Vagina (tissue), 2 donors: ENCODE measurements at places on chromosomes 13 and 19. TPM values are rescaled to one million over a fixed set of nuclear protein-coding genes. Genes with fewer than 3 reads are reported as not detected.

DNA sequence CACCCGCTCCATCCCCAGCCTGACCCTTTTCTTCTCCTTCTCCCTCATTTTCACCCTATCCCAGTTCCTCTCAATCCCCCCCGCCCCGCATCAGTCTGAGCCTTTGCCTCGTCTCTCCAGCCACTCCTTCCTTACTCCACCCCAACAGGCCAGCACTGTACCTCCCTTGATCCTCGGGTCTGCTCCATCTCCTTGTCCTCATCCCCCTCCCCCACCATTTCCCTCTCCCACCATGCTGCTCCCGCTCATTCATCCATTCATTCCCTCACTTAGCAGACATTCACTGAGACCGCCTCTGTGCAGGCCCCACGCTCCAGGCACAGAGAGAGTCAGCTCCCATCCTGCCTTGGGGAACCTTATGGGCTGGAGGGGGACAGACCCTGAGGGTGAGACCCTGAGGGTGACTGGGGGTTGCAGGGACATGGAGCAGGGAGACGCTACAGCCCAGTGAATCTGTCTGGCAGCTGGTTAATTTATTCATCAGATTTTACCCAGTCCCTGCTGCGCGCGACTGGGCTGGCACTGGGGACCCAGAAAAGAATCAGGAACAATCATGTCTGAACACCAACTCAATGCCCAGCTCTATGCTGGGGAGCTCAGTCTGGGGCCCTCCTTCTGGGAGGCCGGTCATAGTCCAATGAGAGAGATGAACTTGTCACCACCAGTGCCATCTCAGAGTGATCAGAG, 881 bp downstream of the ARHGAP33 start:
- DNase-seq, result no peak

THSD8 gene
- not detected for total RNA-seq

DNA sequence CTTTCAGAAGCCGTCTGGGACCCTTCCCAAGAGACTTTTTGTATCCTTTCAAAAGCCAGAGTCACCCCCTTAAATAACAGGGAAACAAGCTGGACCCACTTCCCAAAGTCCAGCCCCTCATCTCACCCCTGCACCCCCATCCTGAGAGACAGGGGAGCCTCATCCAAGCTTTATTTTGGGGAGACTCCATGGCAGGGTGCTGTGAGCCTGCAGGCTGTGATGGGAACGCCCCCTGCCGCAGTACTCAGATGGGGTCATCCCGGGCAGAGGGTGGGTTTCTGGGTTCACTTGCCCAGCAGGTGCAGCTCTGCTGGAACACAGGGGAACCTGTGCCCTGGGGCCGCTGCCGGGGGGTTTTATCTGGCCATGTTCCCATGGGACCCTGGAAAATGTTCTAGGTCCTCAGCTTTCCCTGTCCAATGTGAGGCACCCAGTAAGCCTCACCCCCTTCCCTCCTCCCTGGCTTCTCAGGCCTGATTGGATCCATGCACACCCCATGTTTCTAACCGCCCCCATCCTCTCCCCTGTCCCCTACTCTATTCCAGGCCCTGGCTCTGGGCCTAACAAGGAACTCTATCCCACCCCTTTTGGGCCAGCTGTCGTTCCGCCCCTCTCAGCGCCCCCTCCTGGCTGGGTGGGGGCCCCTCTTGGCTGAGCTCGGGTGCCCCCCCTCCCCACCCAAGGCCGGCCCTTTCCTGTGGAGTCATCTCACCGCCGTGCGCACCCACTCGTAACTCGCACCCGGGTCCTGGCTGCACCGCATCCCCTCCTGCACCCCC, 1.0 kb downstream of the HIF3A start:
- no peak for DNase-seq

KLK12 gene
- total RNA-seq, result 4.2 TPM

- DNase-seq, result no peak
Measured at GRCh38 chr19:46022431-46023310, at the start of gene PGLYRP1. PGLYRP1 (minus strand) TSS chr19:46023053; CDS start chr19:46023021, 32 bp downstream.
